Inflammatory macrophage (primary cell): ENCODE measurements at places on chromosomes 12 and 14.

- no peak for DNase-seq
These were observed 17.2 kb upstream of the ART4 start for GRCh38 chr12:14860490-14860889.

DNA sequence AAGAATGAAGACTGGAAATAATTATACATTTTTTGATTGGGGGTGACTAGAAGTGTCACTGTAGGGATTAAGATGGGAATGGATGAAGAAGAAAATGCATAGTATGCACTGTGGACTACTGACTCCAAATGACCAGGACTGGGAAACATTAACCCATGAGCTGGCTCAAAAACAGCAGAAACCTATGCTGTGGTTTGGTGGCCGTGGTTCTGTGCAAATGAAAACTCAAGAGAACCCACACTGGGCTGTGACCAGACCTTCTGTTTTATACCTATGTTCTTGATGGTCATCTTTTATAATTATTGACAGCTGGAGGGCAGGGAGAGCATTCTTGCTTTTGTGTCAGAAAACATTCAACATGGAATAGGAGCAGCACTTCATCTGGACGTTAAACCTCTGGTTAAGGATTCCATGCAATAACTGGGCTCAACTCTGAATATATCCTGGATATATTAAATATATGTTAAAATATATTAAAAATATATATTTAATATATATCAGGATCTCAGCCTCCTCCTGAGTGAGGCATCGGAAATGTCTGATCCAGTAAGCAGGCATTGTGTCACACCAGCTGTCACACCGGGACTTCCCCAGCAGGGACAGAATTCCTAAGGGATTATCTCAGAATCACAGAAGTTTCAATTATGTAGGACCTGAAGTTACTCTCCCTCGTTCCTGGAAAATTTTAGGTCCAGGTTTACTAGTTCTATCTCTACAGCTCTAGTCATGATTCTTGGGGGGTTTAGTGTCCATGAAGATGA lies 48.5 kb downstream of the BBS10 start:
- DNase-seq = no peak

GRCh38 chr12:119423285-119423684 lies 88.8 kb downstream of the CCDC60 start:
- DNase-seq = no peak

- DNase-seq = no peak
These were observed 1070.6 kb downstream of the TRHDE start for GRCh38 chr12:73342733-73343132.

GRCh38 chr14:37399517-37399916 lies 195.5 kb downstream of the FOXA1 start:
- no peak for DNase-seq

GRCh38 chr12:40016980-40017379 lies 88.9 kb downstream of the SLC2A13 start:
- no peak for DNase-seq

DNA sequence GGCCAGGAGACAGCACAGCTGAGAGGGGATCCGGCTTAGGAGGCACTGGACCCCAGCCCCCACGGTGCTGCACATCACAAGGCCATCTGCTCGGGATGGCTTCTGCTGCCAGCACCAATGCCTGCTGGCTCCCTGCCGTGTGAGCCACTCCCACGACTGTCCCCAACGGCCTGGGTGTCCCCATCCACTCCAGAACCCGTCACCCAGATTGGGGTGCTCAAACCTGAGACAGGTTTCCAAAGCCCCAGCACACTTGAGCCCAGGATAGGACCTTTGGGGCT lies 102.4 kb downstream of the RFLNA start:
- DNase-seq = no peak

DNA sequence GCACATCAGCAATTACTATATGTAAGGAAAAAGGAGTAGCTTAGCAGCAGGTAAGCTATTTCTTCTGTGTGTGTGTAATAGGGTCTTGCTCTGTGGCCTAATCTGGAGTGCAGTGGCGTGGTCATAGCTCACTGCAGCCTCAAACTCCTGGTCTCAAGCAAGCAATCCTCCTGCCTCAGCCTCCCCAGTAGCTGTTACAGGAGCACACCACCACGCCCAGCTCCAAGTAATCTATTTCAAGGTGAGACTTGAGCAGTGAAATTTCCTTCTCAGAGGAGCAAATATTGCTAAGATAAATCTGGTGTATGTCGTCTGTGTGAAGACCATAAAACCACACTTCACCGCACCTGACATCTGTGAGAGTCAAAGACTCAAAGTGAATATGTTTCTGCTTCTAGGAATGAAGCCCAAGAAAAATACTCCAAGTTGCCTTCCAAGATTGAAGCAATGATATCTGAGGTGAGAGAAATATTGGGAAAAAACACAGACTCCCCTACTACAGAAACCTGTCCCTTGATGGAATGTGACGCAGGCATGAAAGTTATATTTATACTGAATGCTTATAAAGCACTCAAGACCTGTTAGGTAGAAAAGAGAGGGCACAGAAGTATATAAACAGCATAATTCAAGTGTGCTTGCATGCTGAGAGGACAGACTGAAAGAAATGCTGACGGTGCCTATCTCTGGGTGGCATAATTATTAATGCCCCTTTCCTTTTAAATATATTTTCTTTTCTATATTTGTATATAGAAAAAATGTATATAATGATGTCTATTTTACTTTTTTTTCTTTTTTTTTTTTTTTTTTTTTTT lies 2.5 kb upstream of the SELPLG start:
- no peak for DNase-seq

DNA sequence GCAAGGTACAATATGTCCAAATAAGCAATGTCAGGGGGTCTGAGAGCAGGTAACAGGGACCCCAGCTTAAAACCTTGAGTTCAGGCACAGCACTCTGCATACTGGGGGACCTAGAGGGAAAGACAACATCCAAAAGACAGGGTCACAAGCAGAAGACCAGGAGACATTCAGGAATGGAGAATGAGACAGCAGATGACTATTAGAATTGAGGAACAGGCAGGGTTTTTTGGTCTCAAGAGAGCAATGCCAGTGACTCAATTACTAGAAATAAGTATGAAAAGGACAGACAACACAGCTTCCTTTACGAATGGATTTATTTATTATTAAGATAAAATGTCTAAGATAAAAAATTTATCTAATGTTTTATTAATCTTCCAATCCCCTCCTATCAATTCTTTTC lies 223.0 kb downstream of the PTPRO start:
- peak; percentile 61 for DNase-seq

- no peak for DNase-seq
These were observed 7.6 kb downstream of the SLC38A2 start for GRCh38 chr12:46364777-46365580.

- no peak for DNase-seq
These were observed 14.9 kb downstream of the EML1 start for GRCh38 chr14:99808154-99808505.

GRCh38 chr12:71057330-71057729 lies 100.5 kb downstream of the TSPAN8 start:
- DNase-seq = no peak
